Fibroblast of gingiva (primary cell): ENCODE measurements at places on chromosomes 4 and X.
A peak's percentile ranks its signal among the peaks of the same experiment; 100 is the strongest.

GRCh38 chr4:124785645-124786044 is 73.1 kb upstream of the ANKRD50 start:
- no peak for DNase-seq

DNA sequence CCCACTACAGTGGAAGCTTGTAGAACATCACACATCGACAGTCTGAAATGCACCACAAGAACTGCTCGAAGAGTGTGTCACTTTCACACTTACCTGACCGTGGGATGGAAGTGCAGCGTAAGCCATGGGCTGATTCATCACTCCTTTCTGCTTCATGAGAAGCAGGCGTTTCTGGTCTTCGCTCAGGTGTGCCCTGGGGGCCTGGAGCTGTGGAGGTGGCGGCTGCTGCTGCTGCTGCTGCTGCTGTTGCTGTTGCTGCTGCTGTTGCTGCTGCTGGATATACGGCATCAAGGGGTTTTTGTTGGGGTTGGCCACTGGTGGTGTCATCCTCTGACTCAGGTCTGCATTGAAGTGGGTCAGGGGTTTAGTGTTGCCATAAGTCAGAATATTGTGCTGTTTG is 223.6 kb downstream of the MGST2 start:
- no peak for DNase-seq

DNA sequence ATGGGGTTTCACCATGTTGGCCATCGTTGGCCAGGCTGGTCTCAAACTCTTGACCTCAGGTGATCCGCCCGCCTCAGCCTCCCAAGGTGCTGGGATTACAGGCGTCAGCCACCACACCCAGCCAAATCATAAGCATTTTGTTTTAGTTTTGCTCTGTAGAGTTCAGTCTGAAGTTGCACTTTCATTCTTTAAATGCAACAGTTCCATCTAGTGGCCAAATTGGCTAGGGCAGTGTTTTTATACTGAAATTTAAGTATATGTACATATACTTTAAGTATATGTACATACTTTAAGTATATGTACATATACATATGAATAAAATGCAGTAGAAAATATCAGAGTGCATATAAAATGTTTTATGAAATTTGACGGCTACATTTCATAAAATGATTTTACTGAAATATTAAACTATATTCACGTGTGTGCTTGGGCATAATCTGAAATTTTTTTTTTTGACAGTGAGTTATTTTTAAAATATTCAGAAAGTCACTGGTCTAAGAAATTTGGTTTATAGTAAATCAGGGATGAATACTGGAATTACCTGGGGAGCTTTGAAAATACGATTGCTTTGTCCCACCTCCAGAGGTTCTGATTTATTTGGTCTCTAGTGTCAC is 145.5 kb downstream of the NWD2 start:
- no peak for DNase-seq

DNA sequence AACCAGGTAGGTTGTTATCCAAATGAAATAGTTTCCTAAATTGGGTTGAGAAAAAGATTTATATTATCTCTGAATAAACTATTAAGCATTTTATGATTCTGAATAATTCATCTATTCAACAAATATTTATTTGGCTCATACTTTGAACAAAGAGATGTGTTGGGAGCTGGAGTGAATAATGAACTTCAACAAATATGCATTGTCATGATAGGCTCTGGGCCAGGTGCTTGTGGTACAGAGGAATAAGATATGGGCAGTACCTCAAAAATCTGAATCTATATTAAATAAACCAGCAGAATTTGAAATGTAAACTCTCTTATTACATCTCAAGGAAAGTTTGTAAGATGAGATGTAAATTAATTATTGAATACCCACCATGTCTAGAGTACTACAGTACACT is 75.7 kb upstream of the DCLK2 start:
- DNase-seq, result no peak

GRCh38 chrX:140038842-140039241 is 73.5 kb upstream of the CXorf66 start:
- no peak for DNase-seq

- no peak for DNase-seq
Observed at GRCh38 chr4:4461850-4462249, 74.9 kb downstream of the NSG1 start.

GRCh38 chr4:139558235-139559088 is 2.4 kb upstream of the SETD7 start:
- no peak for DNase-seq

DNA sequence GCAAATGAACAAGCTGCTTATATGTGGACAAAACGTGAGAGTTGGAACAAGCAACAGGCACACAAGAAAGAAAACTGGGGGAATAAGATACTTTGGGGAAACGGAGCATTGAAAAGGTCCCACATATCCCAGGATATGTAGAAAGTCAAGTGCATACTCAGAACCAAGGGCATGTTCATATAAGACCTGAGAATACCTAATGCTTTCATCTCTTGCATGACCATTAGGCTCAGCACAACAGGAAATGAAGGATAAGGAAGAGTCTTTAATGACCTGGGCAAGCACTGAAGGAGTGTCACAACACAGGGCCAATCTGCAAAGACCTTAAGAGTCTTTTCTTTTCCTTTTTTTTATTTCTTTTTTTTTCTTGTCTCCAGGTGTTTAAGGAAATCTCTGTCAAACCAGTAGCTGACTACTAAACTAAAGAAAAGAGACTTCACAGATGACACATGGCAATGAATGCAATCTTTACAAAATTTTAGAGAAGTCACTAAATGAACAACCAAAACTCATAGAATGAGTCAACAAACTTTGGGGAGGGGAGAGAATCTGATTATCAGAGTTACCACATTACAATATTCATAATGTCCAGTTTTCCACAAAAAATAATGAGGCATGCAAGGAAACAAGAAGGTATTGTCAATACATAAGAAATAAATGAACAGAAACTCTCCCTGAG is 67.9 kb upstream of the STK26 start:
- no peak for DNase-seq

DNA sequence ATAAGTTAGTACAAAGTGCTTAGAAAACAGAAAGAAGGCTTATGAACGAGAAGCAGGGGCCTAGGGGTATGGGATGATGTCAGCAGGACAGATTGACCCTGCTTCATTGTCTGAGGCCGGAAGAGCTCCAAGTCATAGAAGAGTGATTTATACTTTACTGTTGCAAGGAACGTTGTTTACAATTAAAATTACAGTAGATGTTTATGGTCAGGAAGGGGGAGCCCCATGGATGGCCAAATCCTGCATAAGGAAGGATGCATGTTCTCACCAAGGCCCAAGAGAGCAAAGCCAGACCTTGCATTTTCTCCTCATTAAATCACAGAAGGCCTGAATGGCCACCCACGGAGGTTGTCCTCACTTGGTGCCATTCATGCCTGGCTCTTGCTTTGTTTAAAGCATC is 115.3 kb downstream of the LDB2 start:
- DNase-seq, result no peak

DNA sequence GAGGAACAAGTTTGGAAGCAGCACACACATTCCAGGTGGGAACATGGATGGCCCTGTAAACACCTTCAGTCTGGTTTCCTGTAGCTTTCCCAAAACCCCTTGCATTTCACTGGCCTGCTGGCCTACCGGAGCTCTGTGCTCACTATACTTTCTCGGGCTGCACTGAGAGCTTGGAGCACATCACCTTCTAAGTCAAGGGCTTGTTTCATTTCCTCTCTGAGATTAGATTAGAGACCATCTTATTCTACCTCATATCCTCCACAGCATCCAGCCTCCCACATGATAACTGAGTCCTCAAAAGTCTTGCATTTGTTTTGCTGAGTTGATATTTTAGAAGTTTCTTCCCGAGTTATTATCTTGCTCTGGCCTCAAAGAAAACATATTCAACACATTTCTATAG is 147.7 kb downstream of the RASL11B start:
- no peak for DNase-seq

- DNase-seq, result no peak
Observed at GRCh38 chr4:189265515-189265914, 675.2 kb upstream of the FRG1 start.

GRCh38 chr4:85058551-85058950 is 92.1 kb upstream of the WDFY3 start:
- DNase-seq, result no peak

DNA sequence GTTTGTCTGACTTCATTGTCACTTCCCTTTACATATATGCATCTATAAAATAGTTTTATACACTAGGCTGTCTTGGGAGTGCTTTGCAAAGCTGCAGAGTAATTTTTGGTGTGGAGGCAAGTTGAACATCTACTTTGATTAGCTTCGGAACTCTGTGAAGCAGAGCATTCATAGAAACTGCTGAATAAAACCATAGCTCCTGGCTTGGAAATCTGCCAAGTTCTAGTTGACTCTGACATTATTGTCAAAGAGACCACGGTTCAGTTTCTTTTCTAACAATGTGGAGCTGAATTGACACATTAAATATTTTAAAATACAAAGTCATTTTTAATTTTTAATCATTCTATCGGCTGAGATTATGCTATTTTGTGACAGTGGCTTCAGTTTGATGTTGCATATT is 335.0 kb downstream of the BMPR1B start:
- no peak for DNase-seq

- no peak for DNase-seq
Observed at GRCh38 chr4:115657991-115658650, 544.7 kb upstream of the NDST4 start.

DNA sequence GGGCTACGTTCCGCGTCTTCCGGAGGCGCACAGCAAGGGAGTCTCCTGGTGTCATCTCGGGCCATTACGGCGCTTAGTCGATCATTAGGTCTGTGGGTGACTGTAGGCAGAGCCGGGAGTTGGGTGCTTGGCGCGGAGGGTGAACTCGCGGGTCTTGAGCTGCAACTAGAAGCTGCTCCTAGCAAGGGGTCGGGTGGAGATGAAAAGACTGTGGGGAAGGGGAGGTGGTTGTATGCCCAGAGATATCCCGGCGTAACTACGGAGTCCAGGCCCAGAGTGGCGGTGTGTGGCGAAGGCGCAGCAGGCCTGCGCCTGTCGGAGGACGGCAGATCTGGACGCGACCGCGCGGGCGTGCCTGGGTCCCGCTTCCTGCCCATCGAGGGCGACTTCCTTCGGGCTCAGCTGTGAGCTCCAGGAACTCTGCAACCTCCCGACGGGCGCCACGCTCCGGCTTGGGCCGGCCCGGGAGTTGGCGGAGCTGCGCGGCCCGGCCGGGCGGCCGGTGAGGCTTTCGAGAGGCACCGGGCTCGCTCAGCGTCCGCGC is 2.7 kb upstream of the NKX3-2 start:
- DNase-seq, result no peak

DNA sequence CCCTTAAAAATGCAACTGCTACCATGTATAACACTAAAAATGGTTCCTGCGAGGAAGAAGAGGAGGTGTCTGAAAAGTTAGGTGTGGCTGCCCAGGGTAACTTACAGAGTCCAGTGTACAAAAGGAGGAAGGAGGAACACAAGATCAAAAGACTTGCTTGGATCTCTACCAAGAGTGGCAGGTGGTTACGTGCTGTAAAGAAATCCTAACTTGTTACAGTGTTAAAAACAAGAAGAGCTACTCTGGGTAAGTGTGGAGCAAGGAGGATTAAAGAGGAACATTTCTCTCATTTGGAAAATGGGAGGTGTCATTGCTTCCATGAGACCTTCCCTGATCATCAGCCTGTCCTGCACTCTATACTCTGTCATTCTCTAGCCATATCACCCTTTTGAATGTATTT is 242.0 kb downstream of the PTTG2 start:
- no peak for DNase-seq

GRCh38 chr4:152684587-152684986 is 4.8 kb upstream of the TMEM154 start:
- no peak for DNase-seq

DNA sequence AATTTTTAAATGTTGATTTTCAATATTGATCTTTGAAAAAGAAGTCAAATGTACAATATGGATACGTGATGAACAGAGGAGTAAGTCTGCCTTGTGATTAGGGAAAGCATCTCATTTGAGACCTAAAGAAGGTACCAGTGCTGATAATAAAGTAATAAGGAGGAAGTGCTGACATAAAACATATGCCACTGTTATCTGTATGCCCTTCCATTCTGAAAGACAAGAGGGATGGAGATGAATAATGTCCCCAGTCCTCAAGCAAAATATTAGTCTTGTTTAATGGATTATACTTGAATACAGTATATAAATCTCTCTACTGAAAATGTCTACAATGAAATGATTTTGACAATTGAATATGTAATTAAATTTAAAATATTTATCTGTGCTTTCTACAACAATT is 58.2 kb downstream of the CCSER1 start:
- no peak for DNase-seq

GRCh38 chrX:153468008-153468580 is 2.3 kb downstream of the HAUS7 start:
- no peak for DNase-seq

GRCh38 chrX:118975831-118976598 is 1.6 kb downstream of the LONRF3 start:
- peak; percentile 3 for DNase-seq

GRCh38 chrX:105526431-105526830 is 295.9 kb upstream of the NRK start:
- no peak for DNase-seq

- DNase-seq, result no peak
Observed at GRCh38 chr4:77089866-77090265, 14.1 kb upstream of the CCNI start.

- DNase-seq, result no peak
Observed at GRCh38 chr4:43766648-43767047, 682.0 kb downstream of the KCTD8 start.

- no peak for DNase-seq
Observed at GRCh38 chrX:8091510-8091909, 79.6 kb downstream of the VCX2 start.

- no peak for DNase-seq
Observed at GRCh38 chr4:28723371-28723770, 1862.7 kb downstream of the STIM2 start.

GRCh38 chrX:148593987-148594386 is 93.6 kb downstream of the AFF2 start:
- no peak for DNase-seq

DNA sequence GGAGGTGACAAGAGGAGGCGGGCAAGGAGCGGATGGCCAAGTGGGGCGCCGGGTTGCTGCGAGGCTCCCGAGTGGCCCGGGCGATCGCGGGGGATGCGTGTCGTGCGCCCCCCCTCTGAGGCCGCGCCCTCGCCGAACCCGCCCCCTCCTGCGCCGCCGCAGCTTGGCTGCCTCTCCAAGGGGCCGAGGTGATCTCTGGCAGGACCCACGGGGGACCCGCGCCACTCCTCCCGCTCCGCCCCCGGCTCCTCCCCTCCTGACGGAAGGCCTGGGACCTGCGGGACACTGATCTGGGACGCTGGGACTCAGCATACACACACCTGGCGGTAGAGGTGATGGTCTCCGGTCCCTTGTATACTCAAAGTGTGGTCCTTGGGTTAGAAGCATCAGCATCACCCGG is 21.9 kb upstream of the FAM47C start:
- no peak for DNase-seq

GRCh38 chrX:15617111-15617510 is 16.4 kb upstream of the ACE2 start:
- DNase-seq, result peak; percentile 3

- no peak for DNase-seq
Observed at GRCh38 chrX:56130436-56130835, 101.7 kb upstream of the KLF8 start.
